NCI-H1092 treated with DMSO at 0.1 percent for 48 hours (cell line): ENCODE measurements at places on chromosomes 12 and 14.

GRCh38 chr14:68752271-68753006 lies 40.4 kb downstream of the ZFP36L1 start:
- no peak for DNase-seq

- no peak for DNase-seq
Observed at GRCh38 chr14:28987516-28987915, 220.9 kb downstream of the FOXG1 start.

- no peak for DNase-seq
Observed at GRCh38 chr14:81285245-81285644, 64.5 kb upstream of the GTF2A1 start.

DNA sequence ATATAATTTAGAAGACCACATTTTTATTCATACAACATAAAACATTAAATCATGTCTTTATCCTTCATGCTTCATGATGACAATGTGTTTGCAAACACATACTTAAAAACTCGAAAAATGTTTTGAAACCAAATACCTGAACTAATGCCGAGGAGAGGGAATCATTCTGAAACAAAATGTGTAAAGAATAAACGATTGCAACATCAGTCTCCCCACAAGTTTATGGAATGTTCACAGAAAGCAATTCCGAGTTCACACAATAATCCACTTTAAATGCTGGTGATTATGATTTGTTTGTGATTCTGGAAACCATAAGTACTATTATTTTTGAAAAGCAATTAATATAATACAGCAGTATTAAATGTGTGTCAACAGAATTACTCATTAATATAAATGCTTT lies 84.5 kb upstream of the PDZRN4 start:
- DNase-seq = no peak

DNA sequence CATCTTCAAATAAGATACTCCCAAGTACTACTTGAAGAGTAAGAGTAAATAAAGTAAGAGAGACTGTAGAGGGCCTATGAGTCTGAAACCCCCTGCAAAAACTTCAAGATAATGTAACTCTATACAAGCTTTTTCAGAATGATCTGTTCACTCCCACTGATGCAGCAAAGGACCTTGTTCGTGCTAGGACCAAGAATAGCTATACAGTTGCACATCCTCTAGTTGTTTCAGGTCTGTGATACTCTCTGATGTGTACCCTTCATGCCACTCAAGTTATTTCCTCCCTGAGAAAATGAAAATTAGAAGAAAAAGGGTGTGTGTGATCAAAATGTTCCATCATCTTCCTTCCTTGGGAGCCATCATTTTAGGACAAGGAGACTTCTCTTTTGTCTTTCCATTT lies 204.4 kb downstream of the ALX1 start:
- no peak for DNase-seq

- no peak for DNase-seq
Observed at GRCh38 chr14:38512236-38512635, 256.3 kb upstream of the CLEC14A start.

- no peak for DNase-seq
Observed at GRCh38 chr12:93335603-93336162, 42.0 kb upstream of the NUDT4 start.

GRCh38 chr12:9813821-9814798 lies 13.2 kb upstream of the KLRF1 start:
- DNase-seq = no peak

GRCh38 chr14:33764876-33765650 lies 185.8 kb downstream of the EGLN3 start:
- no peak for DNase-seq

DNA sequence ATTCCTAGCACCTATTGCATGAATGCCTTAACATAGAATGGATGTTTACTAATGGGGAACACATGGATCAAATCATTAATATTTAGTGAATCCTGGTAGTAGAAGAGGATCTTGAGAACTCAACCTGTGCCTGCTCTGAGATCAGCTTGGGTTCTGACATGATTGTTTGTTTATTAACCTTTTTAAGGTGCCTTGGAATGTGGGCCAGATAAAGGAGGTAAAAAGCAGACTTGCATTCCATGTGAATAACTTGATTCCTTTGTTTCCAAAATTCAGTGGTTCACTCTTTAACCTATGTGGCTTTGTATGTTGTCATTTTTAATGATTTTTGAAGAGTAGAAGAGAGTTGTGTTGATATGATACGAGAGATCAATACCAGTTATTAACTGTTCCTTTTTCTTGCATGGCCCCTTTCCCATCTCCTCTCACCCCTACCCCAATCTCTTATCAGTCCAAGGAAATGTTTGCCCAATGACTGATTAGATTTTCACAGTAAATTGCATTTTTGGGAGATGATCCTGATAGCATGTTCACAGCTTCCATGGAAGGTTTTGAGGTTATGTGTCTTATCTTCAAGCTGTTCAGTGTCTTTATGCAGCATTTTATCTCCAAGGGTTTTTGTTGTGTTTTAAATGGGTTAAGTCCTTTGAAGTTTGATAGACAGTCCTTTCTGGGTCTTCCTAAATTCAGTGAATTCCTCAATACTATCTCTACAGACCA lies 193.7 kb upstream of the FRMD6 start:
- no peak for DNase-seq

DNA sequence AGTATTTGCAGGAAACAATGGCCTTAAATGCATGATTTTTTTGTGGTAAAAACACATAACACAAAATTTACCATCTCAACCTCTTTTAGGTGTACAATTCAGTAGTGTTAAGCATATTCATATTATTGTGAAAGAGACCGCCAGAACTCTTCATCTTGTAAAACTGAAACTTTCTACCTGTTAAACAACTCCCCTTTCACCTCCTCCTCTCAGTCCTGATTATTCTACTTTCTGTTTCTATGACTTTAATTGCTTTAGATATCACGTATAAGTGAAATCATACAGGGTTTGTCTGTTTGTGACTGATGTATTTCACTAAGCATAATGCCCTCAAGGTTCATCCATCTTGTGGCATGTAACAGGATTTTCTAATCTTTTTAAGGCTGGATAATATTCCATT lies 353.4 kb downstream of the ADAMTS20 start:
- DNase-seq = no peak

GRCh38 chr14:58865514-58866281 lies 227.9 kb downstream of the DACT1 start:
- no peak for DNase-seq

DNA sequence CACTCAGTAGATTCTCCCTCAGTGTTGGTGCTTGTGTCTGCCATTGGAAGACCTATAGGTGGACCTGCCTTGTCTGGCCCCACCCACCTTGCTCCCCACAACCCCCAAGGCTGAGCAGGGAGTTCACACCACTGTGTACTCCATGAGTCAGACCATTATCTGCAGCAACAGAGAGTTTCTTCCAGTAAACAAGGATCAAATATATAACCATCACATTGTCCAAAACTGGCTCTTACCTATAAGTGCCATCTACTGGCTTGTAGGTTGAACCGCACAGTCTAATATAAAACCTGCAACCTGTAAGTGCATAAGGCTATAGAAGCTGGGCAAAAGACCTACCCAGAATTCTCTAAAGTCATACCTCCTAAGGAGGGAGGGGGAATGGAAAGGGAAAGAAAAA lies 7.9 kb downstream of the TAS2R13 start:
- no peak for DNase-seq

DNA sequence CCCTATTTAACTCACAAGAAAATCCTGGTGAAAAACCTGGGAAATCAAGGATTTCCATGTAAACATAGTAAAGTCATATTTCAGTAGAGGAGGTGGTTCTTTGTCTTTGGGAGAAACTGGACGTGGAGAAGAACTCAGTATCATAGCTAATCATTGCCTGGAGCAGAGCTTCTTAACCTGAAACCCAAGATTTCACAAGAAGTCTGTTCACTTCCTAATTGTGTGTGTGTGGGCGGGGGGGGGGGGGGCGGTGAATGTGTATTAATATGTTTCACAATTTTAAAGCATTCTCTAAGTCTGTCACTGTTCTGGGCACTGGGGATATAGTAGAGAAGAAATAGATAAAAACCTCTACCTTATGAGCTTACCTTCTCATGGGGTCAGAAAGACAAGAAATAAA lies 96.7 kb upstream of the PPP4R3A start:
- DNase-seq = no peak

DNA sequence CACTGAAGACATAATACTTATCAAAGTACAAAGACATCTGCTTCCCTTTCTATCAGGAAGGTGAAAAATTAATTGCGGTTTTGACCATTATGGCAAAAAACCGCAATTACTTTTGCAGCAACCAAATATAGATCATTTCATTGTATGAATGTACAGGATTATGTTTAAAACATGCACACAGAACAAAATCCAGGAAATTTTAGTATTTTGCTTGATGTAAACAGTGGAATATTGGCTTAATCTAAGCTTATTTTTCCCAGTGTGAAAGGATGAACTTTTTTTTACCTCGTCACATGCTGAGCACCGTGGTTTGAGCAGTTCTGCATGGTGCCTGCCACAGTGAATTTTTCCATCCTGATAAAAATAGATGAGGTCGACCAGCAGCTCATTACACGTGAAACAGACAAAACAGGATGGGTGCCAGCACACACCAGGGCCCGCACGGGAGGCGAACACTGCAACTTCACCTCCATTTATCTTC lies 121.2 kb downstream of the PRICKLE1 start:
- DNase-seq = no peak

- DNase-seq = no peak
Observed at GRCh38 chr14:105929327-105930081, 403.1 kb downstream of the TMEM121 start.

DNA sequence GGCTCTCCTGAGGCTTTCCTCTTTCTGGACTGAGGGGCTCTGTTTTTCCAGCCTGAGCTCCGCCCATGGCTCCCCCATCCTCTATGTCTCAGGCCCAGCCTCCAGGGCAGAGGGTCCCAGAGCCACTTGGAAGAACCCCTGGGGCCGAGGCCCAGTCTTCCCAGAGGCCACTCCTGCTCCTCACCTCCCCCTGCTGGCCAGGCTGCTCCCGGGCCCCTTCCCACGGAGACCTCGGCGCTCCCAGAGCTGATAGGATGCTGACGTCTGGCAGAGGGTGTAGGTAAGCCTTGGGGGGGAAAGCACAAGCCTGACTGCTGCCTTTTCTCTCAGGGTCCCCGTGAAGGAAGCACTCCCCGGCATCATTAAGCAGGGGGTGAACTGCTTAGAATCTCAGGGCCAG lies 51.4 kb downstream of the ERH start:
- no peak for DNase-seq

- peak; percentile 19 for DNase-seq
Observed at GRCh38 chr14:54647378-54647777, 80.5 kb downstream of the SAMD4A start.

- DNase-seq = no peak
Observed at GRCh38 chr12:101299346-101299745, 19.4 kb downstream of the UTP20 start.

- DNase-seq = peak; percentile 40
Observed at GRCh38 chr12:106978035-106978800, 8.7 kb downstream of the MTERF2 start.

DNA sequence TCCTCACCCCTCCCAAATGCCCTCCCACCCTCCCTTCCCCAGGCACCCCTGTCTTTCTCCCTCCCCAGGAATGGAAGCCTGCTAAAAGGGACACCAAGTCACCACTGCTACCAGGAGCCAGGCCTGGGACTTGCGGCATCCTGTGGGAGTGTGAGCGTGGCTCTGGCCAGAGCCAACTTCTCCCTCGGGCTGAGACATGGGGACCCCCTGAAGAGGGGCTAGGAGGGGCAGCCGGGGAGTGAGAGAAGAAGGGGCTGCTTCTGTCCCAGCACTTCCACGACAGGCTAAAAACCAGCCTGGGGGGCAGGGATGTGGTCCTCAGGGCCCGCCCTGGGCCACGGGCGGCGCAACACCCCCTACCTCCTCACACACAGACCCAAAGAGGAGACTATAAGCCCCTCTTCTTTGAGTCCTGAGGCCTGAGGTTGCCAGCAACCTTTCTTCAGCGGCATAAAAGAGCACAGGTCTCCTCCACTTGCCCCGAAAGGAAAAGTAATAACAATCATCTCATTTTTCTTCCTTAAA lies 278.9 kb downstream of the DPF3 start:
- DNase-seq = no peak

GRCh38 chr14:77339407-77339806 lies 18.6 kb downstream of the GSTZ1 start:
- no peak for DNase-seq

- DNase-seq = no peak
Observed at GRCh38 chr12:6667559-6668210, 4.8 kb upstream of the ING4 start.

DNA sequence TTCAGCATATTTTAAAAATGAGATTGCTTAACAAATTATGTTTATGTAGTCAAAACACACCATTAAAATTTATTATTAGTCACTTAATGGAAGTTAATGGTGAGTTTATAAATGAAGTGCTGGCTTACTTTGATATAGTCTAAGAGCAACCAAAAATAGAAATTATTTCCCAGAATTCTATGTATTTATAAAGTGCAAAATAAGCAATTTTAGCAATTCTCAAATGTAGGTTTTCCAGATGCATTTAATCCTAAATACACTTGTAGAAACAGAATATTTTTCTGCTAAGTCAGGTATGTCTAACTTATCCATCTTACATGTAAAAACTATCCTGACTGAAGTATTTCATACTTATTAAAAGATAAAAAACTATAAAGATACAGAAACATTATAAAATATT lies 11.2 kb downstream of the LMO3 start:
- DNase-seq = no peak

DNA sequence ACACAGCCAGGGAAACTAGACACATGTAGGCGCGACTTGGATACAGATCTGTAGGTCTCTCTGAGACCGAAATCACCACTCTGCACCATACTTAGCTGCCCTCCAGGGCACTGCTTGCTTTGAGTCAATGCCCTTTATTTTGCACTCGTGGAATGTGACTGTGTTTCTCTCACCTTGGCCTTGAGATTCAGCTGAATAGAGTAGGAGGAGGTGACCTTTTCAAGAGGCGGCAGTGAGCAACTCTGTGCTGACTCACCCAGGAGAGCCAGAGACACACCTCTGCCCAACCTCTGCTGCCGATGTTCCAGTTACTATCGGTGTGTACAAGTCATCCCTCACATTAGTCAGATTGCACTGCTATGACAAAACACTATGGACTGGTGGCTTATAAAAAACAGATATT lies 583.4 kb downstream of the VRK1 start:
- DNase-seq = no peak
